NCI-H146 (cell line): ENCODE measurements at places on chromosomes 12 and 14.
A peak's percentile ranks its signal among the peaks of the same experiment; 100 is the strongest.

GRCh38 chr12:68158432-68158831, 1.1 kb downstream of the IFNG start:
- no peak for DNase-seq

DNA sequence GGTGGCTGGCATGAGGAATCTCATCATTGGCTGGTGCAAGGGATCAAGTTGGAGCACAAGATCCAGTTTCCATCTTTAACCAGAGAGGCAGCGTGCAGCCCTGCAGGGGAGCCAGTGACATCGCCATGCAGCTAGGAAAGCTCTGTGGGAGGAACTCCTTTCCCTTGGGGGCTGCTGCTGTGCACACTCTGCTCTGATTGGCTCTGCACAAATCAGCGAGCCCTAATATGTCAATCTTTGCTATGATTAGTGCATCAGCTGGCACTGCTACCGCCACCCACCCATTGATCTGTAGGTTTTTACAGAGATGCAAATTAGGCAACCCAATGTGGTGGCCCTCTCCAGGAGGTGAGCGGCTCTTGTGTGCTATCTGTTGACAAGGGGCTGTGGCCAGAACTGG, 262.6 kb downstream of the PCNX1 start:
- DNase-seq = peak; percentile 70

- DNase-seq = no peak
Observed at GRCh38 chr14:81633496-81633895, 99.8 kb upstream of the SEL1L start.

DNA sequence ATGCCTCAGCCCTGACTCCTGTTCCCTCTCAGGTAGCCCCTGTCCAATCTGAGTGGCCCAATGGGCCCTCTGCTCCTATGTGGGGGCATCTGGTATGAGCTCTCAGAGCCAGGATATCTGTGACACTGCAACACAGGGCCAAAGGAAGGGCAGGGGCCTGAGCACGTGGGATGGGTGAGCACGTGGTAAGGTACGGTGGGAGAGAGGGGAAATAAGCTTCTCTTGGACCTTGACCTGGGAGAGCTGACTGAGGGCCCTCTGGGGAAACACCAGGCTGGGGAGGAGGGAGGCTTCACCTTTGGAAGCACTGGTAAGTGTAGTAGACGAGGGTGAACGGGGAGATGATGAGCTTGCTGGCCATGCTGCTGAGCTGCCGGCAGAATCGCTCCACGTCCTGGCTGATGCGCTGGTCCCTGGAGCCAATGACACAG, 6.7 kb downstream of the ABCD4 start:
- no peak for DNase-seq

DNA sequence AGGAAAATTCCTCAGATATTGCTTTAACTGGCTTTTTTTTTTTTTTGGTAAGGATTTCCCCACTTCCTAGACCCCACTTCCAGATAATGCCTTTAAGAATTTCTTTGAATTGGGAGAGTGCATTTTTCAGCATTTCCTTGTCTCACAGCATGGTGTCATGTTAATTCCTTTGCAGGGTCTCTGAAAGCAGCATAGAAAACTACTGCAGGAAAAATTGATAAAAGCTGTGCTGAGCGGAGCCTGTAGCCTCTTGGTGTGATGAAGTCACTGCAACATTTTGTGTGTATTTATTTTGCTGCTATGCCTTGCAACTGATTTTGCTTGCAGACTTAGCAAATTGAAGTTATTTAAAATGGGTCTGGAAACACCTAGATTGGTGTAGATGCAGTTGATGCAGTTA, 2.7 kb downstream of the ANO4 start:
- no peak for DNase-seq
